ENCODE measurements at places on chromosomes 12 and 14.

DNA sequence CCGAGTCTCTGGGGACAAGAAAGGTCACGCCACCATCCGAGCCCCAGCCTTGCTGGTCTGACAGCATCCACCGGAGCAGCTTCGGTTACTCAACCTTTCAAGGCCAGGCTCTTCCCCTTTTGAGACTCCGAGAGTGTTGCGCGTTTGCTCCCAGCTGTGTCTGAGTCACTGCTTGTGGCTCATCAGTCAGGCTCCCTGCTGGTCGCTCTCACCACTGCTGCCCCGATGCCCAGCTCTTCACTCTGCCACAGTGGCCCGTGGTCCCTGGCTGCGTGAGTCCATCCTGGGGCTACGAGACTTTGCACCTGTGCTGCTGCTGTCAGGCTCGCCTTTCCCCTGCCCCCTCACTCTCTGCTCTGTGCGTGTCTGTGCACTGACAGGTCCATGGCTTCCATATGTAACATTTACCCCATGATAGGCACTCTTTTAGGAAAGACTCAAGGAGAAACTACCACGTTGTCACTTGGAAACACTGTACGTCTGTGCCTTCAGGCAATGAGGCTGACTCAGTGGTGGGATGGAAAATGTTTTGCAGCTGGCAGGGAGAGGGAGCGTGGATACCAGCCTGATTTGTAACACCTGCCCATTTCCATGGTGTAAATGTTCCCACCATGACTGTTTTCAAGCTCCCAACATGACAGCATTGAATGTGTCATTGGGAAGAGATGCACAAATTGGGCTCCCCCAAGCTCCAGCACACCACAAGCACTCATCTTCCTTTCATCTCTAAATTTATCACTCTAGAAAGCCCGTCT is 350.7 kb downstream of the TMEM132D start:
- DNase-seq = no peak

DNA sequence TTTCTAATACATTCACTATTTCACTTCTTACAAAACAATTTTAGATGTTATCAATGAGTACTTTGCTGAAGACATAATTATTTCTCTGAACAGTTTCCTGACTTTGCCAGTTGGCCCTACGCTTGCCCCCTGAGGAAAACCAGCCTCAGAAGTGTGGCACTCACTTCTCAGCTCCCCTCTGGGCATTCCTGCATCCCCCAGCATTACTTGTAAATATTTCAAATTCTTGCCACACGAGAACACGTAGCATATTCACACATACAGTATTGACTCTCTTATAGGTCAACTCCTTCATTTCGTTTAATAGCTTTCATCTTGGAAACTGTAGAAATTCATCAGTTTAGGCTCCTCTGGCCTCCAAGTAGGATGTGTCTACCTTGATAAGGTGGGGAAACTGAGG is 65.2 kb downstream of the OTX2 start:
- no peak for DNase-seq

GRCh38 chr12:57461917-57462250 is 2.3 kb downstream of the GLI1 start:
- no peak for DNase-seq

DNA sequence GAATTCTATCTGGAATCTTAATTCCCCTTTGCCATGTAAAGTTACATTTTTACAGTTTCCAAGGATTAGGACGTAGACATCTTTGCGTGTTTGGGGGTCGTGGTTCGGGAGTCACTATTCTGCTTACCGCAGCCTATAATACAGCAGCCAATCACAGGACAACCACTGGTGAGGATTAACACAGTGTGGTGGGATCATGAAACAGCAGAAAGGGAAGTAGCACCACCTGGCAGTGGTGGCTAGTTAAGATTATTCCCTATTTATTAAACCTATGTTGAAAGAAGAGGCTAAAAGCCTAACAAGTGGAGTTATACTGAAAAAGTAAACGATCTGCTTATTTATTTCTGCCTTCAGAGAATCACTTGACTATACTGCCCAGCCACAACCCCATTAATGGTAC is 71.7 kb downstream of the IPO8 start:
- no peak for DNase-seq

DNA sequence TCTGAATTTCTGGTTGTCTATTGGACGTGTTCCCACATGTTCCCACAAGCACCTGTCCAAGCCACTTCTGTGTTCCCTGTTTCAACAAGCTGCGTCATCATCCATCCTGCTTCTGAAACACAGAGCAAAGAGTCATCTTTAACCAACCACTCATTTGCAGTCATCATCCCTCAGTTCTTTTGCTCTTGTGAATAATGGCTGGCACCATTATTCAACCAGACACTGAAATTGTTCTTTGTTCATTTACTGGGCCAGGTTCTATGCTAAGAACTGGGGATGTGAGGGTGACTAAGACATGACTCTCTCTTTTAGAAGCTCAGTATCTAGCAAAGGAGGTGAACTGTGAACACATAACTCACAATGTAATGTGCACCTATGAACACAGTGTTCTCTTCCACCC is 40.7 kb upstream of the ANO4 start:
- no peak for DNase-seq

DNA sequence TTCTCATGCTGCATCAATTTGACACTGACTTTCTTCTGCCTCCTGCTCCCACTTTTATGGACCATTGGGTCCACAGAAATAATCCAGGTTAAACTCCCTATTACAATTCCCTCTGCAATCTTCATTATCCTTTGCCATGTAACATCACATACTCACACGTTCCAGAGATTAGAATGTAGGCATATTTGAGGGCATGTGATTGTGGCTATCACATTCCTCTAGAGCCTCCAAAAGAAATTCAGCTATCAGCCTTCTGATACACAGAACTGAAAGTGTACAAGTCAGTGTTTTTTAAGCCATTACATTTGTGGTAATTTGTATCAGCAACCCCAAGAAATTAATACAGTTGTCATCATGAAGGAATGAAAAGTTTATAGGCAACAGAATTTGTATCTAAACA is 892.4 kb downstream of the RPS29 start:
- DNase-seq = no peak

DNA sequence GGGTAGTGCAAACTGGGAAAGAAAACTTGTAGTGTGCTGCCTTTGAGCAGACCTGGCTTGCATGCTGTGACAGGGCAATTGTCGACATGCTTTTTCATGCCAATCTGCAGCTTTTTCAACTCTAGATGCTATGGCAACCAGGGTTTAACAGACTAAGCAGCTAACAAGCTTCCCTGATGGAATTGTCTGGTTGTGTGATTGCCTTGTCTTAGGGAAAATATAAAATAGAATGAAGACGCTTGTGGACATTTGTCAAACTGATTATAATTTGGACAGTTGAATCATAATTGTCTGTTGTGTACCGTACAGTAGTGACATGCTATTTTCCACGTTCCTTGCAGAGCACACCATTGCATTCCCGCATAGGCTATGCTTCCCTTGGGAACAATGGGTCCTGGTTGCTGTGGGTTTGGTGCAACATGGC is 113.0 kb downstream of the FOXG1 start:
- no peak for DNase-seq

DNA sequence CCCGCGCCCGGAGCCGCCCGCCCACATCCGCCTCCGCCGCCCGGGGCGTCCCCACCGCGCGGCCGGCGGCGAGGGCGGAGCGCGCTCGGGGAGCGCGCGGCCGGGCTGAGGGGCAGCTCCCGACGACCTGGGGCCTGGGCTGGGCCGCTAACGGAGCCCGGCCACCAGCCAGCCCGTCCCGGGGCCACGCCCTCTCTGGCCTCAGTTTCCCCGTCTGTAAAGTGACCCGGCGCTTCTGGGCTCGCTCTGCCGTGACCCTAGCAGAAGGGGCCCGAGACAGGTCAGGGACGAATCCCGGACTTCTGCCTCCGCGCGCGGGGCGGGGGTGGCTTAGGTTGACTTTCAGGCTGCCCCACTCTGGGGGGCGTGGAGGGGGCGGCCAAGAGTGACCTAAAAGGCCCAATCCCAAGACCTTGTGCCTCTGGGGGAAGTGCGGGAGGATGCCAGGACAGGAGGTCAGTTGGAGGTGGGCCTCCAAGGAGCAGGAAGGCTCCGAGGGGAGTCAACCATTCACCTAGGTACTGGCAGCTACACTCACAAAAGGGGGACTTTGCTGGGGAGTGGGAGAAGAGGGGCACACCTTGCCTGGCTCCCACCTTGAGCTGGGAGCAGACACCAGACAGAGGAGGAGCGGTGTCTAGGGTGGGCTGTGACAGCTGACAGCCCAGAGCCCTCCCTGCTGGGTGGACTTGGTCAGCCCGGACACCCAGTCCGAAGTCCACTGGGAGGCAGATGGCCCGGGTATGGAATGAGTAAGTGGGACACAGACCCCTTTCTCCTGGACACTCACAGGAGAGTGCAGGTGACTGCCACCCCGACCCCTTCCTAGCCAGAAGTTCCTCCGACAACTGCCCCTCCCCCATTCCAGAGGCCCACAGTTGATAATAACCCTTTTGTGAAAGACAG is 486 bp upstream of the AKT1 start:
- peak; percentile 35 for DNase-seq

DNA sequence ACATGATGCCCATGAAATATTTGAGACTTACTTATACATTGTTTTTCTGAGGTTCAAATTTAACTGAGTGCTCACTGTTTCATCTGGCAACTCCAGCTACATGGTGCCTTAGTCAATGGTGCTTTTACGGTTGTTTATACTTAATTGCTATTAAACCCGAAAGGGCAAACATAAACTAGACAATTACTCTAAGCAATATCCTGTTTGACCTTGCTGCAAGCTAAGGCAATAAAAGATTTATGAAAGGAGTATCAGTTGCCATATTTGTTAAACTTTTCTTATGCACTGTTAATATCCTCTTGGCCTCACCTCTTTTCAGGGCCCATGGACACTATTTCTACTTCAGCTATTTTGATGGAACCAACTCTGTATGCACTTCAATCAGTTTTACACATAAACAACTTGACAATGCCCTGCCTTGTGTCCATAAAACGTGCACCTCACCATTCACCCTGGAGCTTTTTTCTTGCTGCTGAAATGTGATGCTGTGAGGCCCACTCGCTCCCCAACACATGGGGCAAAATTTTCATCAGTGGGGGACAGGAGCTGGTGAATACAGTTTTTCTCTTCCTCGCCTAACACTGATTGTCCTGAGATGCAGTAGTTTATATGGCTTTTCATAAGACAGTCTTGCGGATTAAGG is 64.1 kb upstream of the HIF1A start:
- DNase-seq = no peak

GRCh38 chr12:109466821-109467220 is 10.3 kb downstream of the KCTD10 start:
- DNase-seq = no peak

- DNase-seq = no peak
These were observed 33.5 kb downstream of the ANAPC7 start for GRCh38 chr12:110369992-110370391.

- DNase-seq = no peak
These were observed 608.4 kb downstream of the LRFN5 start for GRCh38 chr14:42214981-42215491.

GRCh38 chr12:21526721-21527345 is 737 bp downstream of the SPX start:
- no peak for DNase-seq

- no peak for DNase-seq
These were observed 161.2 kb downstream of the DAD1 start for GRCh38 chr14:22427771-22428231.

DNA sequence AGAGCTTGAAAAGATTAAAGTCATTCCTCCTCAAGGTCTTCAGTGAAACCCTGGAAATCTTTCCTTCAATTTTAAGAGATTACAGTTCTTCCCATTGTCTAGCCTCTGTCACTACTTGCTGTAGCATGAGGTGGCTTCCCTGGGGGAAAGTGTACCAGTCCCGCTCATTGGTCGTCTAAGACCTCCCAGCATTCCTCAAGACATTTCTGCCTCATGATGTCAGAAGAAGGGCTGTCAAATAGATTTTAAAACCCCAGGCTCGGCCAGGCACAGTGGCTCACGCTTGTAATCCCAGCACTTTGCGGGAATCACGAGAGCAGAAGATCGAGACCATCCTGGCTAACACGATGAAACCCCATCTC is 46.7 kb downstream of the SMUG1 start:
- no peak for DNase-seq

DNA sequence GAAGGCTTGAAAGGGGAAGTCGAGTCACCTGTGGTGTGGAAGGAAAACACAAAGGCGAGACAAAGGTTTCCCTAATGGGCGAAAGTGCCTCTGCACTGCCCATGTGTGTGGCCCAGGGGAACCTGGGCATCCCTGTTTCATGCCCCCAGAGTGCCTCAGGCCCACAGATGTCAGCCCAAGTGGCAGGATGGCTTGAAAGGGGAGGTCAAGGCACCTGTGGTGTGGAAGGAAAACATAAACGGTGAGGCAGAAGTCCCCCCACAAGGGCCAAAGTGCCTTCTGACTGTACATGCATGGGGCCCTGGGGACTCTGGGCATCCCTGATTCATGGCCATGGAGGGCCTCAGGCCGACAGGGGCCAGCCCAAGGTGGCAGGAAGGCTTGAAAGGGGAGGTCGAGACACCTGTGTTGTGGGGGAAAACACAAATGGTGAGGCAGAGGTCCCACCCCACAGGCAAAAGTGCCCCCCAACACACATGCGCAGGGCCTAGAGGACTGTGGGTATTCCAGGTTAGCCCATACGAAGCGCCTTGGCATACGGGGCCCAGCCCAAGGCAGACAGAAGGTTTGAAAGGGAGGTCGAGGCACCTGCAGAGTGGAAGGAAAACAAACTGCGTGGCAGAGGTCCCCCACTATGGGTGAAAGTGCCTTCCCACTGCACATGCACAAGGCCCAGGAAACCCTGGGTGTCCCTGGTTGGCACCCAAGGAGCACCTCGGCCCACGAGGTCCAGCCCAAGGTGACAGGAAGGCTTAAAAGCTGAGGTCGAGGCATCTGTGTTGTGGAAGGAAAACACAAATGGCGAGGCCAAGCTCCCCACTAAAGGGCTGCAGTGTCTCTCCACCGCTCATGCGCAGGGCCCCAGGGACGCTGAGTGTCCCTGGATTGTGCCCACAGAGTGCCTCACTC is 382.3 kb downstream of the ALG10 start:
- no peak for DNase-seq

GRCh38 chr14:49461529-49462401 is 124.4 kb downstream of the RPS29 start:
- DNase-seq = no peak

- DNase-seq = no peak
These were observed 58.9 kb downstream of the GRIP1 start for GRCh38 chr12:66620026-66620425.

DNA sequence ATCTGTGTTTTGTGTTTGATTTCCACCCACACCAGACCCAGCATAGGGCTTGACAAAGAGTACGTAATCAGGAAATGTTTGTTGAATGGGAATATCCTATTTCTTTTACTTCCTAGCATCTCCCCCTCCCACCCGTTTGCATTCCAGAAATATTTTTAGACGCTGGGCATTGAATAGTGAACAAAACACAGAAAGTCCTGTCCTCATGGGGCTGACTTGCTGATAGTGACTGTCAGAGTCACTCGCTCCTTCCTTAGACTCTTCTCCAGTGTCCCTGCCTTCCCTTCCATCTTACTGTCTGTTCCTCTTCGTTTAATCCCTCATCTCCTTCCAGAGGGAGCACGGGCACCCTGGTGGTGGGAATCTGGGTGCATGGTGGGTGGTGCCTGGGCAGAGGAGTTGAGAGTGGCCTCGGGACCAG is 53.6 kb downstream of the SLC25A47 start:
- DNase-seq = no peak
